ENCODE measurements at places on chromosomes 13 and 19.

DNA sequence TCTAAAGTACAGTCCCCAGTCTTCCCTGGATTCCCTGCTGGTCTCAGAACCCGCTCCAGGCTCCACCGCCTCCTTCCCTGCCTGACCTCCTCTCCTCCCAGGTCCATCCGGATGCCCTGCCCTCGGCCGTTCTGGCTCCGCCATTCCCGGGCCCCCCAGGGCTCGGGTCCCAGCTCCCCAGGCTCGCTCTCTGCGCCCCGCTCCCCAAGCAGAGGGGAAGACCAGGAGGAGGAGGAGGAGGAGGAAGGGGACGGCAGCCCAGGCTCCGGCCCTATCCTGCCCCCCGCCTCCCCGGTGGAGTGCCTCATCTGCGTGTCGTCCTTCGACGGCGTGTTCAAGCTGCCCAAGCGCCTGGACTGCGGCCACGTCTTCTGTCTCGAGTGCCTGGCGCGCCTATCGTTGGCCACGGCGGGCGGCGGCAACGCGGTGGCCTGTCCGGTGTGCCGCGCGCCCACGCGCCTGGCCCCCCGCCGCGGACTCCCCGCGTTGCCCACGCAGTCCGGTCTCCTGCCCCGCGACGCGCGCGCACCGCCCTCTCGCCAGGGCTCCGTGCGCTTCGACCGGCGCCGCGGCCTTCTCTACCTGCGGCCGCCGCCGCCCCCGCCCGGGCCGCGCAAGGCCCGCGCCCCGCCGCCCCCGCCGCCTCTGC lies 647 bp downstream of the RNF225 start:
- DNase-seq = no peak

DNA sequence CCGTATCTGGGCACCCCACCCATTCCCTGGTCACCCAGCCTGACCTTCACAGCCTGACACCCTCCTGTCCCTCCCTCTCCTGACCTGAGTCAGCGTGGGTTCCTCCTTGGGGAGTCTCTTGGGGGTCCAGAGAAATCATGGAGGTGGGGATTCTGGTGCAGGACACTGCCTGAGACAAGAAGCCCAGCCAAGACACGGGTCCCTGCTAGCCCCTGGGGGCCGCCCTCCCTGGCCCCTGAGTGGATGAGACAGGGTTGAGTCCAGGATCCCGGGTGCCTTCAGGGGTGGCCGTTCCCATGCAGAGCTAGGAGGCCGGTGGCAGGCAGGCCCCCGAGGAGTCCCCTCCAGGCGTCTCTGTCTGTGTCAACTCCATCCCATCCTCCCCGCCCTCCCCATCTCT lies 1.6 kb downstream of the MAP2K7 start:
- no peak for DNase-seq

DNA sequence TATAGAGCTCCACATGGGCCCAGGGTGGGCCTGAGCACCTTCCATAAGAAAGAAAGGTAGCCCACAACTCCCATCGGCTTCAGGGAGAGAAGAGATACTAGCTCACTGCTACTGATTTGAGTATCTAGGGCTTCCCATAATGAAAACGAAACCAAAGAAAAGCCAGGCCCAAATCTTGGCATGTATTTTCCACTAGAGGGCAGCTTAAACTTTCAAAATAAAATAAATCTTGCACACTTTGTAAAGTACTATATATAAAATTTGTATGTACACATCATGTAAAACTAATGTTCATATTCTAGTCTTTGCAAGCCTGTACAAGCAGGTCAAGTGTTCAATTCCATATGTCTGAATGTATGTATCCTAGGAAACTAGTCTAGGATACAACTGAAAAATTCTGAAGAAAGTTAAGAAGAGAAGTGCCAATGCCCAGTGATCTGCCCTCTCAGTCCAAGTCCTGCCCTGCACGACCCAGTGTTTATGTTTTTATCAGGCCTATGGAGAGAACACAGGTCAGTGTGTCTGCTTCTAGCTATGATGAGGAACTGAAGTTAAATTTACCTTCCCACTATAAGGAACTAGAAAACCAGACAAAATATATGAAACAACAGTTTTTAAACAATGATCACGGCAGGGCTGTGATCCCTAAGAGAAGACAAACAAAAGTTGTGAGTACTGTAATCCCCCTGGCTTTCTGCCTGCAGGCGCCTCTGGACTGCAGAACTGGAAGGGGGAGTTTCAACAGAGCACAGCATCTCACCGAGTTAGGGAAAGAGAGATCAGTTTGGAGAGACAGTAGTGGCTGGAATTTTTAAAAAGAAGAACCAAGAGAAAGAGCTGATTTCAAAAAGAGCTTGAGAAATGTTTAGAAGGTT lies 475.7 kb downstream of the UQCRFS1 start:
- no peak for DNase-seq

- no peak for DNase-seq
Measured at GRCh38 chr13:78100486-78100885, 181.9 kb upstream of the EDNRB start.

- DNase-seq = no peak
Measured at GRCh38 chr13:33381906-33382305, 96.4 kb upstream of the STARD13 start.

GRCh38 chr19:2230807-2231533 lies 5.2 kb downstream of the PLEKHJ1 start:
- DNase-seq = no peak

DNA sequence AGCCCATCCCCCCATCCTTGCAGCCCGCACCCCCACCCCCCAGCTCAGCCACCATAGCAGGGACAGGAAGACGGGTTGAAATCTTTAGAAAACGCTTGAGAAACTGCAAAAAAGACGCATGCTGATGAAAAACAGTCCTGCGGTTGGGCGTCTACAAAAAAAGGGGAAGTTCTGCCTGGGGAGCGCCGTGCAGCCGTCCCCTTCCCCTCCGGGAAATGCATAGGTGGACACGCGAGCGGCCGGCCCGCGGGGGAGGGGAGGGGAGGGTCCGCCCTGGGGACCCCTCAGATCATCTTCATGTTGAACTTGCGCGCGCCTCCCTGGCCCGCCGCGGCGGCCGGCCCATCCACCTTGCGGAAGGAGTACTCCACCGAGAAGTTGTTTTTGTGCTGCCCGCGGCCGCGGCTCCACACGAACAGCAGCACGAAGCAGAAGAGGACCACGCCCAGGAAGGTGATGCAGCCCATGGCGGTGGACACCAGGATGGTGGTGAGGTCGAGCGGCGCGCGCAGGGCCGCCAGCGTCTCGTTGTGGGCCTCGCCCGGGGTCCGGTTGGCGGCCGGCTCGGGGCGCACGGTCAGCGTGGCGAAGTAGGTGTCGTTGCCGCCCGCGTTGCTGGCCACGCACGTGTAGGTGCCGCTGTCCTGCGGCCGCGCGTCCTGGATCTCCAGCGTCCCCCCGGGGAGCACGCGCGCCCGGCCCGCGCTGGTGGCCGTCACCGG lies 7.9 kb upstream of the PEAK3 start:
- no peak for DNase-seq

DNA sequence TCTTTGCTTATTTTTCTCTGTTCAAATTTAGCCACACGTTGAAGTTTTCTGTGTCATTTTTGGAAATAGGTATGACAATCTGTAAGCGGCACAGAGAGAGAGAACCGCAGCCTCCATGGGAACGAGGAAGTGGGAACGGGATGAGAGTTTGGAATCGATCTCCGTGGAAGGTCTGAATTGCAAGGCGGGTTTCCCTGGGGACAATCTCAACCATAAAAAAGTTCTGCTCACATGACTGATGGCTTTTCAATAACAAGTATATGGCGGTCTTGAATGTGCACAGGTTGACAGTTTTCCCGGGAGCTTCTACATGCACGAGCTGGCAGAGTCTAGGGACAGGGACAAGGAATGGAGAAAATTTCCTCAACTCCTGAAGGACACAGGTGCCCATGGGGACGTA lies 90.9 kb downstream of the INSR start:
- DNase-seq = no peak

GRCh38 chr13:73421310-73421912 lies 362.6 kb downstream of the KLF5 start:
- DNase-seq = no peak

GRCh38 chr13:23060959-23061358 lies 119.8 kb upstream of the SGCG start:
- no peak for DNase-seq

GRCh38 chr19:33293255-33294057 lies 8.9 kb downstream of the CEBPA start:
- DNase-seq = no peak

DNA sequence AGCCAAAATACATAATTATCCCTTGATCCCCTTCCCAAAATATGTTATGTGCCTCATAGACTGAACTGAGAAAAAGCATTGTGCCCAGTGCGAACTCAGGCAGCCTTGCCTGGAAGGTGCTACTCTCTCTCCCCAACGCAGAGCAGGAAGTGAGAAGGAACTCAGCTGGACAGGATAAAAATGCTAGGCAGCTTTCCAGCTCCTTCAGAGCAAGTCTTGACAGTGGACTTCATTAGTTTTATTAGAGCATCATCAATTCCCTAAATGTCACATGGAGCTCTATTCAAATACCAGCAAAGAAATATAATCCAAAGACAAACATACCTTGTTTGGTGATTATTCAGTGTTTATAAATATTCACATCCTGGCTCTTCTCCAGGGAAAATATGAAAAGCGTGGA lies 202.4 kb downstream of the RFC3 start:
- no peak for DNase-seq

GRCh38 chr13:41419206-41419605 lies 38.1 kb upstream of the RGCC start:
- no peak for DNase-seq

Data from T-helper 2 cell (primary cell).